ENCODE measurements at places on chromosomes 3 and 15. TPM values are rescaled to one million over a fixed set of nuclear protein-coding genes. Genes with fewer than 3 reads are reported as not detected.

DNA sequence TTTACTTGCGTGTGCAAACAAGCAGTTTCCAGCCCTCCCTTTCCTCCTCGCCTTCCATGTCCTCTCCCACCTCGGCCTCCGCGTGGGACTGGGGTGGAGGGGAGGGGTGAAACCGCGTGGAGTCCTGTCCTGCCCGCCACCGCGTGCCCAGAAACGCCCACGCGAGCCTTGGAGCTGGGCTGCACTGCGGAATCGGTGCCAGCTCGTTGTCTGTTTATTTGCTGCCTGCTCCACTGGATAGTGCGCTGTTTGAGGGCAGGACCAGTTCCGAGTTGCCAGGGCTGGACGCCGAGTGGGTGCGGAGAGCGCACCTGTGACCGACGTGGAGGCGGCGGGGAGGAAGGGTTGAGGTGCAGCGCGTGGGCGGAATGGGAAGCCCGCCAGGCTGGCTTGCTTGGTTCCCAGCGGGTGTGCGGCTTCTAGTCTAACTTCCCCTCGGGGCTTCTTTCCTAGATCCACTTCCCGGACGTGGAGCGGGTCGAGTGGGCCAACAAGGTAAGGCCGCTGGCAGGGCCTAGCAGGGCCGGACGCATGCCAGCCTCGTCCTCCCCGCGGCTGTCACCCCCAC is 17.3 kb downstream of the ESYT3 start:
- DNase-seq, result no peak

DNA sequence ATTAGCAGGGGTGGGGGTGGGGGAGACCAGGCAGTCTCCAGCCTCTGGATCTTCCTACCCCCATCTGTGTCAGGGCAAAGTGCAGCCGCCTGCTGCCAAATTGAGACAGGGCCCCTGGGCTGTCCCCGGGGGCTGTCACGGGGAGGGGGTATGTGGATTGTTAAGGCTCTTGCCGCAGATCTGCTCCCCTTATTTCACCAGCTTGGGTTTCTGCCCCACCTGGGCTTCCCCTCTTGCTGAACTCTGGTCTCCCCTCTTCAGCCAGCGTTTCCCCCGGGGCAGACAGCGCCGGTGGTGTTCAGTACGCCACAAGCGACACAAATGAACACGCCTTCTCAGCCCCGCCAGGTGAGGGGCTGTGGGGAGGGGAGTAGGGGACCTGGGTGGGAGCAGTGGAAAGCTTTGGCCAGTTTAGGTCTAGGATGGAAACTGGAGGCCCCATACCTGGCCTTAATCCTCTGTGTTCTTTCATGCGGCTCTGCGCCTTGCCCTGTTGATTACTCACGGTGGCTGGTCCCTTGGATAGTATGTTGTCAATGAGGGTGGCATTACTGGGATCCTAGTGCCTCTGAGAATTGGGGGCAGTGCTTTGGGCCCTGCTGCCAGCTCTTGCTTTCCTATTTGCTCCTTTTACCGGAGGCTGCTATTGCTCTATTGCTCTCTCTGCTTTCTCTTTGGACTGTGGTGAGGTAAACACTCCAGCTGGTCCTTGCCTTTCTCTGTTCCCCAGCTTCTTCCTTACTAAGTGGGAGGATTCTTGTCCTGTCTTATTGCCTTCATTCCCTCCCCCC is 1.7 kb downstream of the EIF4G1 start:
- no peak for DNase-seq

DNA sequence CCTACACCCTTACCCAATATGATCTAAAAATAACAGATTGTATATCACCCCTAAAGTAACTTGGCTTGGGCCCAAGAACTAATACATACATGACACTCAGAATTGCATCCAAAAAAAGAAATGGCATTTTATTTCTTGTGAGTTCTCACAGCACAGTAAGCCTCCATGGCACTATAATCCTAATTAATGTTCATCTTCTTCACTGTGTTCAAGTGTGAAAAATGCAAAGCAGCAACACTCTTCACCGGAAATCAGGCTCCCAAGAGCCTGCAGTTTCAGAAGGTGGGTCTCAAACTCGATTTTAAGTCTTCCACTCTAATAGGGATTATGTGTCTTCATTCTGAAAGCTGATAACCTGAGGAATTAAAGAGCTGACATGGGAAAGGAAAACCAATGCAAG is 142.8 kb upstream of the TSC22D2 start:
- no peak for DNase-seq

GRCh38 chr15:93583968-93584367 is 495.0 kb upstream of the RGMA start:
- DNase-seq, result no peak

GRCh38 chr15:52013151-52013791 is 5.7 kb upstream of the MAPK6 start:
- DNase-seq, result no peak

DNA sequence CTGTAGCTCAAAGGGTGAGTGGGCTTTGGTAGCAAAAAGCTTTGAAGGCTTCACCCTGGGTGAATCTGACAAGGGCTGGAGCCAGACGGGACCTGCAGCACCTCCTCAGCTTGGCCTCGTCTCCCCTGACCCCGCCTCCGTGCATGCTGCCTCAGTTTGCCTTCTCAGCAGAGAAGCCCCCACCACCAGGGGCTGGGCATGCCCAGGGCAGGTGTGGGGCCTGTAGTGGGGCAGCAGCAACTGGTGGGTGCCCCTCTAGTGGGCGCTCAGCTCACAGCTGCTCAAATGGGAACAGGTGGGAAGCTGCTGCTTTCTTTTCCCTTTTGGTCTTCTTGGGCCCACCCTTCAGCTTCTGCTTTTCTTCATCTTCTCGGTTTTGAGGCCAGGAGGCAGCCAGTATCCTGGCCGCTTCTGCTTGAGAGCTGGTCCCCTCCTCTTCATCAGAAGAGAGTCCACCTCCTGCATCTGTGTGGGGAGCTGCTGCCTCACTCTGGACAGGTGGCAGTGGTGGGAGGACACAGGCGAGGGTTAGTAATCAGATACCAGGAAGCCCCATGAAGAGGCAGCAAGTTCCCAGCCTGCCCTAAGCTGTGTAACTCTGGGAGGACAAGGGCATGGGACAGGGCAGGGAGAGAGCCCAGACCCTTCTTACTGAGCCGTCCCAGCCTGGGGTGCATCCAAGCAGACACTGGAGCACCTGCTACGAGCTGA is 21.0 kb downstream of the TMEM43 start:
- no peak for DNase-seq

DNA sequence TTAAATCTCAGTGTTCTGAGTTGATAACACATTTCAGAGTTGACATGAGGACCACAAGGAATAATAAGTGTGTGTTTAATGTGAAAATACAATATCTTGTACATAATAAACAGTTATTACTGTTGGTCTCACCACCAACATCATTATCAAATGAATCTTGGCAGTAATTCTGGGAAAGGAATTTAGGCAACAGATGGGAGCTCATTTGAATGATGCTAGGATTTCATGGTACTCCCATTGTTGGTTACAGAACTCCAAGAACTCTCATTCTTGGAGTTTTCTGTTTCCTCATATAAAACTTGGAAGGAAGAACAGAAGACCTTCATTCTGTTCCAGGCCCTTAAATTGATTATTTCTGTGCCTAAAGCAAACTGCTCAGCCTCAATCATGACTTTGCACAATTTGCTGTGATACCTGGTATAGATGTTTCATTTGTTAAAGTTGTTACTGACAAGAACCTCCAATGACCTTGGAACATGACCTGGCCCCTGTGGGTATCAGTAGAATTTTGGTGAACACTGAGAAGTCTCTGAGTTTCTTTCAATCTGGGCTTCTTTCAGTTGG is 385.8 kb downstream of the LPP start:
- DNase-seq, result no peak

DNA sequence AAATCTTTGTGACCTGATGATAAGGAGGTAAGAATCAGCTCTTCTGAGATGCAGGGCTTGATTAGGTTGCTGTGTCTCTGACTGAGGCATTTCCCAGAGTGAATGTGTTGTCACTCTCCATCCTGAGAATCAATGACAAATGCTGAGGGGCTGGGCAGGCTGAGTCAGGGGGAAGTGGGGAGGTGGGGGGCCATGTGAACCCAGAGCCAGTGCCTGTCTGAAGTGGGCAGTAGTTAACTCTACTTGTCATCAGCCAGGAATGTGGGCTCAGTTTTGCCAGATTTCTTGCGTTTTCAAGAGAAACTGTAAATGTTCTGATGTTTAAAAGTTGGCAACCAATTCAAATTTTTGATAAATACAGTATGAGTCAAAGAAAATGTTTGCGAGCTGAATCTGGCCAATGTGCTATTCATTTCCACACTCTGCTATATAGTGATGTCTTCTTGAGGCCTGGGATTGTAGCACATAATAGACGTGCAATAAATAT is 3.1 kb upstream of the BNC1 start:
- peak; percentile 86 for DNase-seq

GRCh38 chr3:143755978-143756377 is 92.3 kb downstream of the SLC9A9 start:
- DNase-seq, result no peak

Gene POC1A
- 4.5 TPM for polyA plus RNA-seq

DNA sequence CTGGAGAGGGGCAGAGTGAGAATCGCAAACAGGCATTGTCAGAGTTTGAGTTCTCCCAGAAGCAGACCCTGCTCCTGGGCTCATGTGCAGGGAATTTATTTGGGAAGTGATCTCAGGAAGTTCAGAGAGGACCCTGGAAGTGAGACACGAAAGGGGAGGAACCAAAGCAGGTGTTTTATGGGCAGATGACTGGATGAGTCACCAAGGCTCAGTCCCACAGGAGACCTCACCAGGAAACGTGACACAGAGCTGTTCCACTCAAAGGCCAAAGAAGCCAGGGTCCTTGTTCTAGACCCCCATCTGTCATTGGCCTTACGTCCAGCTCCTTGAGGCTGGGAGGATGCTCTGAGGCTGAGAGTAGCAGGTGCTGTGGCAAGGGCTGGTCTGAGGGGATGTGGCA is 43.4 kb upstream of the SEC22A start:
- DNase-seq, result no peak

Gene ARGFX
- not detected for polyA plus RNA-seq

- DNase-seq, result no peak
These were observed 106.2 kb downstream of the ADCY5 start for GRCh38 chr3:123342631-123343080.

DNA sequence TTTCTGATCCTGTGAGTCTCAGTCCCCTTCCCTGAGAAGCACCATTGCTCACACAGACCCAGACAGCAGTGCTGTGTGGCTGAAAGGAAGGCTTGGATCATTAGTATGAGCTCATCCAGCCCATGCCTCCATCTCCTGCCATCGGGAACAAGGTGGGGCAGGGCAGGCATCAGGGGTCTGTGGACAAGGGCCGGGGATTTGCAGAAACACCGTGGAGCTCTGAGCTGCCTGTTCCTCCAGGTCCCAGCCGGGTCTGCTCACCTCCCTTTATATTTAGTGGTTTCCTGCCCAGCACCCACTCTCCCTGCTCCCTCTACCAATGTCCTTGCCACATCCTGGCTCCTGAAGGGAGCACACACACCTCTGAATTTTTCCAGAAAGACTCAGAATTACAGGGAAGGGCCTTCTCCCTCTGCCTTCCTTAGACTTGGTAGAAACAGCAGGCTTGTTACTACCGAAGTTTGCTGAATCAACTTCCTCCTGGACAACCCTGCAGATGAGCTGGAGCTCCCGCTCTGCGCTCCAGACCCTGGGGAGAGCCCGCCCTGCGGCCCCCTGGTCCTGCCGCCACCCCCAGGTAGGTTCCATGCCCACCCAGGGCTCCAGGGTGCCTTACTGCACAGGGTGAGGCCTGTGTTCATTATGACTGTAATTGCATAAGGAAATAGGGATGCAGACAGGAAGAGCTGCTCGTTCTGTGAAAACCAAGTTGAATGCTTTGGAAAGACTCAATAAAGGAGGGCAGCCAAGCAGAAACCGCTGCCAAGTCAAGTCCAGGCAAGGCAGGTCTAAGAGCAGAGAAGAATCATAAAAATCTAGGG is 128.1 kb downstream of the NSMCE3 start:
- DNase-seq, result no peak

GRCh38 chr15:62991698-62992097 is 50.8 kb upstream of the TPM1 start:
- no peak for DNase-seq

- DNase-seq, result peak; percentile 66
These were observed 26.1 kb upstream of the CSPG4 start for GRCh38 chr15:75738647-75739325.

DNA sequence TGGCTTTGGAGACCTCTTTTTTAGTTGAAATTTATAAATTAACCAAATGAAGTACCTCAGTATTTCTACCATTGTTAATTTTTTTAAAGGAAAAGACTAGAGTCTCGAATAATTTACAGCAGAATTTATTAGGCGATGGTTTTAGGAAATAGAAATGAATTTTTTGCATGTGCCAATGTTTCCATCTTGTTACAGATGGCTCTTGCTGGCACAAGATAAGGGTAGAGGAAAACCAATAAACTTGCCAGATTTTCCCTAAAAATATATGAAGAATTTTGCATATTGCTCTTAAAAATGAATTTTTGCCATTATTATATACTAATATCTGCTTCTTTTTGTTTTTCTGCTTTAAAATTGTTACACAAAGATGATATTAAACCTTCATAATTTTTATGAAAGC is 380.7 kb downstream of the NLGN1 start:
- DNase-seq, result no peak
